Urinary bladder (tissue), 4 donors: ENCODE measurements at places on chromosomes 3 and 15.

DNA sequence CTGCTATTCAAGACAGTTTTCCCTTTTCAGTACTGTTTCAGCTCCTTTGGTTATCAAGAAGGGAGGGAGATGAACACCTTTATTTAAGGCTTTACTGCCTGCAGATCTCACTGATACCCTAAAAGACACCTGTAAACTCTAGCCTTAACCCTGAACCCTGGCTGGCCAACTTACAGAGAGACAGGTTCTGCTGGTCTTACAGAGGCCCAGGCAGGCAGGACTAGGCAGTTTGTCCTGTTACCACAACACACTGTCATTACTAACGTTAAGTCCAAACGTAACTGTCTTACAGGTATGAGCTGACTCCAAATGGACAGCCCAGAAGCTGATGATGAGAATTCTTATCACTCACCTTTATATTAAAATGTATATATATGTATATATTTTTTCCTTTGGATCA is 42.1 kb downstream of the ESYT3 start:
- no peak for DNase-seq

- DNase-seq: no peak
These were observed 30.5 kb downstream of the LRRK1 start for GRCh38 chr15:100949691-100950090.

DNA sequence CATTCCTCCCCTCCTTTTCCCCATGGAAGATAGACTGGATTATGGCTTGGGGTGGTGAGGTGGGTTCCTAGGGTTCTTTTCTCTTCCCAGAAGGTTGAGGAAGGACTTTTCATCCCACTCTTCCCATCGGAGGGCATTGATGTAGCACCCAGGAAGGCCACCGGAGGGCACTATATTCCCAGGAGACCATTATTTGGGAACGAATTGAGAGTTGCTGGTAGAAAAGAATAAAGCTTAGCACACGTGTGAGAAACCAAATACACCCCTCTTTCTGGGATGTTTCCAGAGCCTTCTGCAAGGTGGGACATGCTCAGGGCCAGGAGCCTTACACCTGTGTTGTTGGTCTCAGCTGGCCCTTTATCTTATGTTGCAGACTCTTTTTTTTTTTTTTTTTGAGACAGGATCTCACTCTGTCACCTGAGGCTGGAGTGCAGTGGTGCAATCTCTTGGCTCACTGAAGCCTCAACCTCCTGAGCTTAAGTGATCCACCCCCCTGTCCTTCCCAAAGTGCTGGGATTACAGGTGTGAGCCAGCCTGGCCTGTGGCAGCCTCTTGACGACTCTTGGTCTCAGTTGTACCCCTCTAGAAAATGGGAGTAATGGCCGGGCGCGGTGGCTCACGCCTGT is 6.3 kb upstream of the CDC25A start:
- no peak for DNase-seq

DNA sequence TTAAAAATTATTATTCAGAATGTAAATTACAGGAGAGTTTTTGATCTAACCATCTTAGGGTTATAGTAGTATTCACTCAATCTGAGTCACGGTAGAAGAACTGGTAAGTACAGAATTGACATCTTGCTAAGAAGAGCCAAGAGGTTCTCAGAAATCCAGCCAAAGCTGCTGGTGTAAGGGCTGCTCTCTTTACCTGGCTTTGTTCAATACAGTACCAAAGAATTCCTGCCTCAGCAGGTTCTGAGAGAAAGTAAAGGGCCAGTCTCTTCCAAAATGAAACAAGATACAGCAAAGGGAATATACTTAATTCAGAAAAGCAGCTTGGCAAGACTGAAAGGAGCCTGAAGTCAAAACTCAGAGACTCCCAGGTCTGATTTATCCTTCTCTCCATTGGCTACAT is 193.1 kb downstream of the TNIK start:
- no peak for DNase-seq

DNA sequence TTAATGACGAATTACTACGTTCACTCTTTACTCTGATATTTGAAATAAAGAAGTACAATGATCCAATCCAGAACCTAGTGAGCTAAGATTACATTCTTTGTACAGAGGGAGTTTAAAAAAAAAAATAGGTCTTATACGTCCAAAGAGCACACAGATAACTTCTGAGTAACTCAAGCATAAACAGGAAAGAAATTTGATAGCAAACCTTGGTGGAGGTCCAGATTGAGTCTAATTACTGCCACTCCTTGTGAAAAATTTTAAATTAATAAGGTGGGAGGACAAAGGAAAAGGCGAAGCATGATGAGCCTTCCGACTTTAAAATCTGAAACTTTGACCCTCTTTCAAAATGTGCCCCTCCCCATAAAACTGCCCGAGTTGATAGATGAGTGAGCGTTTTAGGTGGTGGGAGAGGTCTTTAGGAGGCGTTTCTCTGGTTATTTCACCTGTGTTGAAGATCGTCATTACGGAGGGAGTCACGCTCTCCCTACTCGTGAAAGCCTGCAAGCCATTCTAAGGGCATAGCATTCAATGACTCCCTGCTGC is 127.0 kb upstream of the ROBO2 start:
- no peak for DNase-seq

GRCh38 chr3:113560831-113561623 is 28.7 kb downstream of the SIDT1 start:
- DNase-seq: no peak
